ENCODE measurements at places on chromosomes 4 and X.

- DNase-seq = peak; percentile 49
Observed at GRCh38 chr4:158949099-158949498, 153.8 kb upstream of the RAPGEF2 start.

DNA sequence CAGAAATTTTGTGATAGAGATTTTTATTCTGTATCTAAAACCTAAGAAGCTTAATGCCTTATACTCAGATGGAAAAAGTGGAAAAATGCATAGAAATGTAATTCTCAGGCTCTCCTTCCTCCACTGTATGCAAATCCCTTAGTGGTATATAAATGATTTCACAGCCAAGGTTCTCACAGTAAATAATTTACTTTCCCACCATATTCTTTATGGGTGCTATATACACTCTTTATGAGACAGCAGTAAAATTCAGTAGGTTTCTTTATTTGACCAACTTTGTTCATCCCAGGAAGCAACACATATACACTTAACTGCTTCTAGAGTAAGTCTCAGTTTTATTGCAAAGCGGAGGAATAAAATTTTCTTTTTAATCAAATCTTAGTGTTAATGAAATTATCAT, 1399.7 kb downstream of the PCDH7 start:
- no peak for DNase-seq

DNA sequence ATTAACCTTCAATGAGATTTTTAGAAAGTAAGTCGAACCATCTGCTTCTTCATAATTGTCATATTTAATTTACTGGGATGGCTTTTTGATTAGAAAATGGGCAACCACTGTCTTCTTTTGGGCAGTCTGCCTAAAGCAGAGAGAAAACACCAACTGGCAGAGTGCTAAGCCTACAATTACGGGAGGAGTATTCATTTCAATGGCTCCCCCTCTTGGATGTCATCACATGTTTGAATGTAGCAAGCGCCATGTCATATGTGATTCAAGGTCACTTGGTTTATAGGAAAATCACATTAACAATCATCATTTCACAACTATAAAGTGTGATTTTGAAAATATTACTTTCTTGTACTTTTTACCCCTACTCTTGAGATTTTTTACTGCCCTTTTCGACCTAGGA, 261.9 kb downstream of the FRMPD4 start:
- DNase-seq = no peak

DNA sequence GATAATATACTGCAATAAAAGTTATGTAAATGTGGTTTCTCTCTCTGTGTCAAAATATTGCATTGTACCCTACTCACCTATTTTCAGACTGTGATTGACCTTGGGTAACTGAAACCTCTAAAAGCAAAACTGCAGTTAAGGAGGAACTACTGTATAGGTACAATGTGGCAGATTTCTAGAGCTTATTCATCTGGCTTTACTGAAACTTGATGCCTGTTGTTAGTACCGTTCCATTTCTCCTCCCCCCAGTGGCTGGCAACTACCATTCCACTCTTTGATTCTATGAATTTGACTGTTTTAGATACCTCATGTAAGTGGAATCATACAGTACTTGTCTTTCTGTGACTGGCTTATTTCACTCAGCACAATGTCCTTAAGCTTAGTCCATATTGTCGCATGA, 61.9 kb downstream of the HOPX start:
- peak; percentile 9 for DNase-seq

GRCh38 chr4:19372390-19372789, 879.3 kb upstream of the SLIT2 start:
- DNase-seq = no peak

GRCh38 chrX:136417806-136418205, 69.9 kb upstream of the BRS3 start:
- DNase-seq = no peak

GRCh38 chr4:170170861-170171260, 81.1 kb upstream of the AADAT start:
- DNase-seq = no peak

DNA sequence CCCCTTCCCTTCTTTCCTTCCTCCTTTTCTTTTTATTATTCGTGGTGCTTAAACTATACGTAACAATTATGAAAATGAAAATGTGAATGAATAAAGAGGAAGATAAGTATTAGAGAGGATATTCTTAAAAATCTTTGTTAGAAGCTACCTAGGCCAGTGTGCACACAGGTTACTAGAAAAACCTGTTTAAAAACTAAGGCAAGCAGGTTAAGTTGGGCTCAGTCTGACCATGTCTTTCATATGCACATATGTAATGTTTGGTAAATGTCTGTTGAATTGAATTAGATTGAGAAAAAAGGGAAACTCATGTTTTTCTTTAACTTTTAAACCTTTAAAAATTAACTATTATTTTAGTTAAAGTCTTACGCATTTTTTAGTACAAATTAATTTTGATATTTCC, 7.8 kb downstream of the SHROOM3 start:
- DNase-seq = no peak

- DNase-seq = peak; percentile 85
Observed at GRCh38 chr4:138174981-138175794, 67.0 kb downstream of the SLC7A11 start.

DNA sequence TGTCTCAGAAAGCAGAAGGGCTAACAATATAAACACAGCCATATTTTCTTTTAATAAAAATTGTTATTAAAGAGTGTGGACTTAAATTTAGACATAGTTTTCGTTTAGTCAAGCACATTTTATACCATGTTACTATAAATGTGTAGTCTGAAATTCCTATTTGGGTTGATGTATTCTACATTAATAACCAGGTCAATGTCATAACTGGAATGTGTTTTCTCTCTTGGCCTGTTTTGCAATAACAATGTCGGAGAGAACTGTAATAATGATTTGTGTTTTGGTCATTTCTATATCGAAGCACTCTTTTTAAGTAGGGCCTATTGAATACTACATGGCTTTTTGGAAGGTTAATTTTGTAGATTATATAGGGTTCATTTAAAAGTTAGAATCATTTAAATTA, 5.5 kb downstream of the USO1 start:
- no peak for DNase-seq

GRCh38 chrX:40933706-40934425, 151.4 kb upstream of the USP9X start:
- DNase-seq = peak; percentile 74

DNA sequence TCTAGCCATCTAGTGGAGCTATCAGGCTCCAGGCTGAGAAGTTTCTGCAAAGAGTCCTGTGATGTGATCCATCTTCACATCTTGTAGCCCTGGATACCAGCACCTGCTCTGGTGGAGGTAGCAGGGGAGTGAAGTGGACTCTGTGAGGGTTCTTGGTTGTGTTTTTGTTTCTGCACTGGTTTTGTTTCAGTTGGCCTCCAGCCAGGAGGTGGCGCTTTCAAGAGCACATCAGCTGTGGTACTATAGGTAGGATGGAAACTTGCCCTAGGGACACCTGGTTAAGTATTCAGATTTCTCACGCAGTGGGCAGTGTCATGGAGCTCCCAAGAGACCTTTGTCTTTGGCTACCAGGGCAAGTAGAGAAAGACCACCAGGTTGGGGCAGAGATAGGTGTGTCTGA, 257.5 kb upstream of the SLC7A11 start:
- DNase-seq = no peak

DNA sequence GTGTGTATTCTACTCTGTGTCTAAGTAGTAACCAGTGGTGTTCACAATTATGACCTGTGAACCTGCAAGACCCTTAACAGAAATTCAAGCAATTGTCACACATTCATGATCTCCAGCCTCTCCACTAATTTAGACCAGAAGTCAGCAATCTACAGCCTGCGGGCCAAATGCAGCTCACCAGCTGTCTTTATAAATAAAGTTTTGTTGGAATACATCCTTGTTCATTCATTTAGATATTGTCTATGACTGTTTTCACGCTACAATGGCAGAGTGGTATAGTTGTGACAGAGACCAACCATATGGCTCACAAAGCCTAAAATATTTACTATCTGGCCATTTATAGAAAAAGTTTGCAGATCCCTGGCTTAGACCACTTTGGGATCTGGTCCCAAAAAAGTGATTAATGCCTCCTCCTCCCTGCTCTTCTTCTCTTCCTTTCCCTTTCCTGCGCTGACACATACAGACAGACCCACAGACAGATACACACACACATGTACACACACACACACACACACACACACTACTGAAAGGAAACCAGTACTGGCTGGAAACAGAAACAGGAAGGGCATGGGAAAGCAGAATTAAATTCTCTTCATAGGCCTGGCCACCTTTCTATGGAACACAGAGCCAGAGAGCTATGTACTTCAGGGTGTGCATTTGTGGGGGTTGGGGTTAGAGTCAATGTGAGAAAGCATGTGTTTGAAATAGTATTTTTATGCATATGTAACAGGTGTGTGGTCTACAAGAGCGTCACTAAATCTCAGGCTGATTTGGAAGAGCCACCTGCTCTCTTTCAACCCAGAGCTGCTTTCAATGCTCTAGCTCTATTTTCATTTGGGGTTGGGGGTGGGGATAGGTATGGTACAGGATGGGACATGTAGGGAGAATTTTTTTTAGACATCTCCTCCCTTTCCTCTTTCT, 49.7 kb upstream of the TMEM164 start:
- peak; percentile 9 for DNase-seq

GRCh38 chrX:44875185-44875489, 2.1 kb downstream of the KDM6A start:
- DNase-seq = no peak

DNA sequence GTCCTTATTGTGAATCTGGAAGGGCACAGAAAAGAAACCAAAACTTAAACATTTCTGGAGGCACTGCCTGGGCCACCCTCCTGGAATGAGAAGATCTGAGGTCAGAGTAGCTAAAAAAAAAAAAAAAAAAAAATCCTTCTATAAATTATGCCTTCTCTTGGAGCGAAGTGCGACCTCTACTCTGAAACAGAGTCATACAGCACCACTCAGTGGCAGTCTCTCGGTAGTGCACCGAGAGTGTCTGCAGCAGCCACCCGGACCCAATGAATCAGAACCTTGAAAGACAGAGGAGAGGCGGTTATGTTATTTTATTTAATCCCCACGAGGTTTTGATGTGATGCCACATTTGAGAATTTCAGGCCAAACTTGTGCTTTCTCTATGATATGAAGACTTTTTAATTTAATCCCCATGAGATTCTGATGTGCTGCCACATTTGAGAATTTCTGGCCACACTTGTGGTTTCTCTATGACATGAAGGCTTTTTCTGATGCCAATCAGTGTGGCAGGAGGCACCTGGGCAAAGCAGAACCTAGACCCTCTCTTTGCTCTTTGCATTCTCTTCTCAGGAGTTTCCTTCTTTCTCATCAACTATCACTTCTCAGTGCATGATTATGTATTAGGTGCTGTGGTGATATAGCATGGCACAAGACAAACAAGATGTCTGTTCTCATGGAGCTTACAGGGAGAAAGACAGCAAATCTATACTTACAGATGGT, 5.6 kb upstream of the CT47C1 start:
- peak; percentile 71 for DNase-seq
